ENCODE measurements at places on chromosomes 4 and X.

DNA sequence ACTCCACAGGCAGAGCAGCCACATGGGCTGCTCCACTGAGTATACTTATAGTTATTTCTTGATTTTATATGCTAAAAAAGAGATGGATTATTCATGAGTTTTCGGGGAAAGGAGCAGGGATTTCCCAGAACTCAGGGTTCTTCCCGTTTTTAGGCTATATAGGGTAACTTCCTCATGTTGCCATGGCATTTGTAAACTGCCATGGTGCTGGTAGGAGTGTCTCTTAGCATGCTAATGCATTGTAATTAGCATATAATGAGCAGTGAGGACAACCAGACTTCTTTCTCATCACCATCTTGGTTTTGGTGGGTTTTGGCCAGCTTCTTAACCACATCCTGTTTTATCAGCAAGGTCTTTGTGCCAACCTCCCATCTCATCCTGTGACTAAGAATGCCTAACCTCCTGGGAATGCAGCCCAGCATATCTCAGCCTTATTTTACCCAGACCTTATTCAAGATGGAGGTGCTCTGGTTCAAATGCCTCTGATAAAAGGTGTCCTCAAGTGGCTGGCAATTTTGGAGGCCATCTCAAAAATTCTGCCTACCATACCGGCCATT, 213.0 kb upstream of the VEGFC start:
- DNase-seq = no peak

DNA sequence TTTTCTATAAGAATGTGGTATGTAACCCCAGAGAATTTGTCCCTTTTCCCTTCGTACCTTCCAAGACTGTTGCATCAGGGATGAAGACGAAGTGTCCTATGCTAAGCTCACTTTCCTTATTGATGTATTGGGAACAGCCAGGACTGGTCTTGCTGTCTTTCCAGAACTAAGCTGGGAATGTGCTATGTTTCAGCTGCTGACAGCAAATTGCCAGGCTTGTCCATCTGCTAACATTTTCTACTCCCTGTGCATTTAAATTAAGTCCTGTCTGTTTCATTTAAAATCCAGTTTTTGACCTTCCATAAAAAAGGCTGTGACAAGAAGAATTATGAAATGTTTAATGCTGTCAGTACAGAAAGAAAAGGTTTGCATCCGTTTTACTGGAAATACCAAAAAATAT, 87.9 kb downstream of the ATP10D start:
- DNase-seq = no peak

GRCh38 chr4:121256887-121257466, 92.9 kb upstream of the TNIP3 start:
- no peak for DNase-seq

DNA sequence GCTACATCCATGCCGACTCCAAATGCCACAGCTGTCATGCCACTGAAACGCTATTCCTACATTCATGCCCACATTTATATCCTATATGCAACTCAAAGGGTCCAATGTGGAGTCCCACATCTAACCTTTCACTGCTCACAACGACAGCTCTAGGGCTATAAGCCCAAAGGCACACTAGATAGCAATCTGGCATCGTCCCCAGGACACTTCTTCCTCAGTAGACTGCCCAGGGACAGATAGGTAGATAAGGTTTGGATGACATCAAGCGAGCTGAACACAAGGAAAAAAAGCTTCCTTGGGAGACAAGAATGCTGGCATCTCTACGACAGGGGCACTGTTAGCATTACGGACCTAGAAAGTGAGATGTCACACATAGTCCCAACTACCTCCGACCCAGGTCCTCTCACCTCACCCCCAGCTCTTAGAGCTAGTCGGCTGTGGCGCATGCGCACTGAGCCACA, 685 bp downstream of the RAB9B start:
- no peak for DNase-seq

DNA sequence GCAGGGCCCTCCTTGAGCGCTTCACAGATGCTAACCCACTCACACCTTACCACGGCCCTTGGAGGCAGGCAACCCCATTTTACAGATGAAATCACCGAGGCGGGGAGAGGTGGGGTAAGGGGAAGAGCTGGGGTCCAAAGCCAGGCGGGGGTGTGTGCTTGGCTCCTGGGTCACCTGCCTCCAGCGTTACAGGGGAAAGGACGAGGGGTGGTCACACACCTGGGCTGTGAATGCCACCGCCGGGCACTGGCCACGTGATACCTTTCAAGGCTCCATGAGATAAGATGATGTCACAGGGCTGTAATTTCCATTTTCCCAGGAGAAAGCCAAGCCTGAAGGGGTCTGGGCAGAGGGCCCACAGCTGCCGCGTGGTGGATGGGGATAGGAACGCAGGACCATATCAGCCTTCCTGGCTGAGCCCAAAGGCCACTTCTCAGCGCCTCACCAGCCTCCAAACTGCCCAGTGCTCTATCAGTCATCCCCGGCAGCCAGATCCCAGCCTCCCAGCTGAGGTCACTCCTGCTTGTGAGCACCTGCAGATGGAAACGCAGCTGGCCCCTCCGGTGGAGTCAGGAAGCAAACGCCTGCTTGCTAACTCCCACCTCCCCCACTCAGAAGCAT, 62.4 kb upstream of the CRMP1 start:
- DNase-seq = no peak

DNA sequence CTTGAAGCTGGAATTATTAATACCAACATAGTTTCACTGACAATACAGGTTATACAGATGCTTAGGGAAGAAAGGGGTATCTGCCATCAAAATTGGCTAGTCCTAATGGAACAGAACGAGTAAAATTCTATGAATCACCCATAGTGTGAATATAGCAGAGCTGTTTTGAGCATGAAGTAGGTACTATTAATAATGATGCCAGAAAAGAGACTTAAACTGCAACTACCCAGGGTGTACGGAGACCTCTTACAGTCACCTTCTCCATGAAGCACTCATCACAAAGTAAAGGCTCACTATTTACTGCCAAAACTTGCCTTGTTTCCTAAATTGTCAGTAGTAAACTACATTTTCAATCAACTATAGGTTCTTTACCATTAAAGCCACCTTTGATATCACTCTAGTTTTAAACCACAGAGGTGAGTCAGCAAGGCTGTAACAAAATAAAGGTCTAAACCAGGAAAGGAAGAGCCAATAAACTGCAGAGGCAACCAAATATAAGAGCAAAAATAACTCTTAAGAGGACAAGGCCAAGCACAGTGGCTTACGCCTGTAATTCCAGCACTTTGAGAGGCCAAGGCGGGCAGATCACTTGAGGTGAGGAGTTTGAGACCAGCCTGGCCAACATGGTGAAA, 114.4 kb downstream of the FRYL start:
- no peak for DNase-seq

DNA sequence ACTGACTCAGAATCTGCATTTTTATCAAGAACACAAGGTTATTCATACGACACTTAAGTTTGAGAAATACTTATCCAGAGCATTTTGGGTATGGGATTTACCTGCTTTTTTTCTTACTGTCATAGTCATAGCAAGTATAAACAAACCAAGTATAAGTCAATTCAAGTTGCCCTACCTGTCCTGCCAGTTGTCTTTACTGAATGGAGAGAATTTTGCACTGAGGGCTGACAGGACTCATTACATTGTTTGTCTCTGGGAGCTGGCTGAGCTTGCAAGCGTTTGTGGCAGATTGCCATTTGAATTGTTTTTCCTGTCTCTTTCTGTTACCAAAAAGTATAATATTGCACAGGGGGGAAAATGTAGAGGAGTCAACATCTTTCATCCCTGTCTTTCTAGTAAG, 278.9 kb upstream of the MAGEC2 start:
- no peak for DNase-seq
